SJSA1 (cell line): ENCODE measurements at places on chromosomes 7 and 10.

- peak overlapping the region; percentile 82 for H3K27ac ChIP-seq
- H3K36me3 ChIP-seq = peaks cover 23% of the 10 kb centered on the region
- peaks cover 10% of the 10 kb centered on the region for H3K4me1 ChIP-seq
- no peaks in the 10 kb centered on the region for H3K27me3 ChIP-seq
Measured at GRCh38 chr7:39951226-39952194, 1.5 kb downstream of the CDK13 start.

DNA sequence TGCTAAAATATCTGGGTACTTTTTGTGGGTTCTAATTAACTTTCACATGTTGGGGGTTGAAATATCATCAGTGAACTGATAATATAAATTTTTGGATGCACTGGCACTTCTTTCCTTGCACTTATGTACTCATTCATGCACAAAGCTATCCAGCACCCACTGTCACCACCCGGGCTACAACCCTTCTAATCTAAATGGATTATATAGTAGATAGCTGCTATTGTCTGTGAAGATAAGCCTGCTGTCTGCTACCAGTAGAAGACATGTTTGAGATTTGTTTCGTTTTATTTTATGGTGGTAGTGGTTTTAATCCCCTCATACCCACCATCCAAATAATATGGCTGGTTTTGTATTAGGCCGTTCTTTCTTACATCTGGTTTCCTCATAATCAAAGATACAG lies 353.5 kb upstream of the LRGUK start:
- no peak overlapping the region for H3K4me3 ChIP-seq
- H3K27me3 ChIP-seq = no peaks in the 10 kb centered on the region
- no peak for DNase-seq
- peaks cover 4% of the 10 kb centered on the region; the same call in 1 of the 2 replicates for H3K4me1 ChIP-seq
- no peaks in the 10 kb centered on the region for H3K36me3 ChIP-seq

DNA sequence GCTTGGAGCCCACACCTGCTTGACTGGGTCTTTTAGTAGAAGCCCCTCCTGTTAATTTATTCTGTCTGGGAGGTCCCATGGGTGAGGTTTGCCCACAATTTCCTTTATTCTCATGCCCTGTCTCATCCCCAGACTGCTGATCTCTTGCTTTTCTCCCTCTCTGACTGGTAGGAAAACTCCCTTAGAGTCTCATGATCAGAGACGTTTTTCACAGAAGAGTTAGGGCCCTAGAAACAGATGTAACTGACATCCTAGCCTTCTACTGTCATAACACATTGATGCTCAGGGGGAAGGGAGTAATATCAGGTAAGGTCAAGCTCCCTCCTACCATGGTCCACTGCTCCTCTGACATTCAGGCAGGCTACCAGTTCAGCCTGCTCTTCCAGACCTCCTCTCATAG lies 43.7 kb upstream of the WASL start:
- H3K4me3 ChIP-seq = no peak overlapping the region
- no peak for DNase-seq
- no peaks in the 10 kb centered on the region for H3K27me3 ChIP-seq
- H3K36me3 ChIP-seq = no peaks in the 10 kb centered on the region
- H3K27ac ChIP-seq = no peak overlapping the region
- H3K4me1 ChIP-seq = no peaks in the 10 kb centered on the region

DNA sequence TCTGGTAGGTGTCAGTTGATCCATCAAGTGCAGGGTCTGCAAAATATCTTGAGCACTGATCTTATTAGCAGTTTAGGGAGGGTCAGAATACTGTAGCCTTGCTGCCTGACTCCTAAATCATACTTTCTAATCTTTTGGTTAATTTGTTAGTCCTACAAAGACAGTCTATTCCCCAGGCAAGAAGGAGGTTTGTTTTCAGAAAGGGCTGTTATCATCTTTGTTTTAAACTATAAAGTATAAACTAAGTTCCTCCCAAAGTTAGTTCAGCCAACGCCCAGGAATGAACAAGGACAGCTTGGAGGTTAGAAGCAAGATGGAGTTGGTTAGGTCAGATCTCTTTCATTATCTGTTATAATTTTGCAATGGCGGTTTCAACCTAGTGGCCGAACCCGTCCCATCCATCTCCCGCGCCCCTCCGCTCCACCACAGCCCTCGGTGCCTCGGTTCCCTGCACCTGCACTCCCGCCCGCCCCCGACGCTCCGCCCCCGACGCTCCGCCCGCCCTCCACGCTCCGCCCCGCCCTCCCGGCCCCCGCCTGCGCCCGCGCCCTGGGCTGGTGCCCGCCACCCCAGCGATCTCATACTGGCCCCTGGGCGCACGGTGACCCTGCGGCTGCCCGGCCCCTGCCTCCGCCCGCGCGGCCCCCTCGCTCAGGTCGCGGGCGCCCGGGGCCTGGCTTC lies at the start of gene ADCK2:
TSS of gene ADCK2 (plus strand) at position 564 of the 681 bp plus-strand sequence. CDS start 386 bp downstream, outside the sequence.
- H3K4me3 ChIP-seq = peak within 1 kb of the TSS; percentile 83
- H3K27ac ChIP-seq = no peak within 1 kb of the TSS
- peaks cover 14% of the 10 kb centered on the region for H3K4me1 ChIP-seq
- DNase-seq = no peak
- no peaks in the 10 kb centered on the region for H3K27me3 ChIP-seq

- DNase-seq = no peak
- H3K27me3 ChIP-seq = no peaks in the 10 kb centered on the region
- no peaks in the 10 kb centered on the region for H3K36me3 ChIP-seq
- no peak overlapping the region for H3K4me3 ChIP-seq
- H3K4me1 ChIP-seq = peaks cover 9% of the 10 kb centered on the region
- no peak overlapping the region for H3K27ac ChIP-seq
Measured at GRCh38 chr10:30155401-30155800, 96.0 kb upstream of the JCAD start.

- peak within 1 kb of the TSS; percentile 100 for H3K4me3 ChIP-seq
- H3K36me3 ChIP-seq = peaks cover 28% of the 10 kb centered on the region
- peaks cover 31% of the 10 kb centered on the region for H3K4me1 ChIP-seq
- no peaks in the 10 kb centered on the region for H3K27me3 ChIP-seq
- H3K27ac ChIP-seq = peak within 1 kb of the TSS; percentile 93
Measured at GRCh38 chr7:74657692-74658177, at the start of gene GTF2I. GTF2I (plus strand) TSS chr7:74657718; CDS start chr7:74689129, 31,411 bp downstream.

GRCh38 chr10:62637249-62638061 lies 167.1 kb upstream of the ADO start:
- no peak for DNase-seq
- peaks cover 18% of the 10 kb centered on the region for H3K4me1 ChIP-seq
- peak overlapping the region; percentile 14 for H3K27ac ChIP-seq
- no peaks in the 10 kb centered on the region for H3K27me3 ChIP-seq

DNA sequence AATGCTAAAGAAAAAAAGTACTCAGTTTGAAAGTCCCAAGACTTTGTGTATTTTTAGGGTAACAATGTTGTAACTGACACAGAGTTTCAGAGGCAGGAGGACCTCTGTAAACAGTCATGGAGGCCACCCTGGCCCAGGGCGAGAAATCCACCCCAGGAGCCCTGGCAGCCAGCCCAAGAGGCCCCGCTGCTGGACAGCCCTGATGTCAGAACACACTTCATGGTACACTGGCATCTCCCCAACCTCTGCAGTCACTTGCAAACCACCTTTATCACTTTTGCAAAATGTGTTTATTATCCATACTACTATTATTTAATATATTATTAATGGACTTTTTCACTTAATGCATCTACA lies 30.2 kb downstream of the C10orf143 start:
- H3K4me1 ChIP-seq = no peaks in the 10 kb centered on the region
- H3K4me3 ChIP-seq = no peak overlapping the region
- H3K27me3 ChIP-seq = no peaks in the 10 kb centered on the region
- DNase-seq = no peak

DNA sequence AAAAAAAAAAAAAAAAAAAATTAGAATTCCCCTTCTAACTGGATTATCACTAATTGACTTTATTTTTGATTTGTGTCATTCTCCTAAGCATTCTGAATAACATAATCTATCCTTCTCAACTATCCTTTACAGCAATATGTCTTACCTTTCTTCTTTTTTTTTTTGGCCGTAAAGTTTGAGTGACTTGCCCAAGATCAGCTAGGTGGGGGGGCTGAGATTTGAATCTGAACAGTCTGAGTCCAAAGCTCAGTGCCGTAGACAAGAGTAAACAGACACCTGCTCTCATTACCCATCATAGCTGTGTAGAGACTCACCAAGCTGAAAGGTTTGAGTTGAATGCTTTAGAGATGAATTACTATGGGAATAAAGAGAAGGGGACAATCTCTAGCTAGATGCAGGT lies 192.1 kb downstream of the SORCS1 start:
- no peaks in the 10 kb centered on the region for H3K27me3 ChIP-seq
- no peaks in the 10 kb centered on the region for H3K36me3 ChIP-seq
- H3K27ac ChIP-seq = no peak overlapping the region
- no peak overlapping the region for H3K4me3 ChIP-seq
- H3K4me1 ChIP-seq = no peaks in the 10 kb centered on the region

DNA sequence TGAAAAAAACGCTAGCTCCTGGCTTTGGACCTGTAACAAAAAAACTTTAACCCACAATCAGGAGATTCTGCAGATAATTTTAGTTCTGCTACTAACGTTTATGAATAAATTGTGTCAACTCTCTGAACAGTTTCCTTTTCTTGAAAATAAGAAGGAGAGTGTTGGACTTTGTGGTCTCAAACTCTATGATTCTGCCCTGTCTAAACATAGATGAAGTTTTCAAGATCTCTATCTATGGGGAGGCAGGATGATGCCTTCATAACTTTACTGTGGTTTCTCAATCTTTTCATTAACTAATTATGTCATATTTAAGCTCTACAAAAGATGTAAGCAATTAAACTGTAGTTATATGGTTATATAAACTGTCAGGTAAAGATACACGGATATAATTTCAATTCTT lies 162.0 kb downstream of the REEP3 start:
- no peak overlapping the region for H3K27ac ChIP-seq
- no peaks in the 10 kb centered on the region for H3K36me3 ChIP-seq
- H3K4me3 ChIP-seq = no peak overlapping the region
- DNase-seq = no peak
- no peaks in the 10 kb centered on the region for H3K4me1 ChIP-seq

GRCh38 chr10:5449227-5449626 lies 36.9 kb downstream of the NET1 start:
- H3K27me3 ChIP-seq = no peaks in the 10 kb centered on the region
- peaks cover 33% of the 10 kb centered on the region for H3K4me1 ChIP-seq
- peak overlapping the region; percentile 50 for H3K27ac ChIP-seq
- H3K4me3 ChIP-seq = no peak overlapping the region; the same call in 1 of the 2 replicates

DNA sequence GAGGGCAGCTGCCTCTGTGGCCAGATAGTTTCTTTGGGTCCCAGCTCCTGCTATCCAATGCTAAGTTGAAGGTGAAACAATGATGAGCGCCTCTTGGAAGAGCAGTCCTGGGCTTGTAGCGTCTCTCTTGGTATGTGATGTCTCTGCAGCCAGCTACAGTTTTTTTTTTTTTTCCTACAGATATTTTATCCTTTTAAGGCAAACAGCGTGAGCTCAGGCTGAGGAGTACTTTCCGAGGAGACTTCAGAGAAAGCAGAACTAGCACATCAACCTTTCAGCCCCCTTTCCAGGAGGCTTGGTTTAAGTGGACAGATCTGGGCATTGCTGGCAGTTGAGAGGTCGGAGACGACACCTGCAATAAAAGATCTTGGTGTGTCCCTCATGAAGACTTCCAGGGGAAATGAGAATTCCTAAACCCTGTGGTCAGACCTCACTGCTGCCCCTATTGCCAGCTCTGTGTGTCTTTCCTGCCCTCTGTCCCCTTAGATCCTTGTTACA lies 9.1 kb downstream of the PRKG1 start:
- no peak for DNase-seq
- no peak overlapping the region for H3K4me3 ChIP-seq
- no peaks in the 10 kb centered on the region for H3K27me3 ChIP-seq
- H3K27ac ChIP-seq = no peak overlapping the region
- no peaks in the 10 kb centered on the region for H3K36me3 ChIP-seq

DNA sequence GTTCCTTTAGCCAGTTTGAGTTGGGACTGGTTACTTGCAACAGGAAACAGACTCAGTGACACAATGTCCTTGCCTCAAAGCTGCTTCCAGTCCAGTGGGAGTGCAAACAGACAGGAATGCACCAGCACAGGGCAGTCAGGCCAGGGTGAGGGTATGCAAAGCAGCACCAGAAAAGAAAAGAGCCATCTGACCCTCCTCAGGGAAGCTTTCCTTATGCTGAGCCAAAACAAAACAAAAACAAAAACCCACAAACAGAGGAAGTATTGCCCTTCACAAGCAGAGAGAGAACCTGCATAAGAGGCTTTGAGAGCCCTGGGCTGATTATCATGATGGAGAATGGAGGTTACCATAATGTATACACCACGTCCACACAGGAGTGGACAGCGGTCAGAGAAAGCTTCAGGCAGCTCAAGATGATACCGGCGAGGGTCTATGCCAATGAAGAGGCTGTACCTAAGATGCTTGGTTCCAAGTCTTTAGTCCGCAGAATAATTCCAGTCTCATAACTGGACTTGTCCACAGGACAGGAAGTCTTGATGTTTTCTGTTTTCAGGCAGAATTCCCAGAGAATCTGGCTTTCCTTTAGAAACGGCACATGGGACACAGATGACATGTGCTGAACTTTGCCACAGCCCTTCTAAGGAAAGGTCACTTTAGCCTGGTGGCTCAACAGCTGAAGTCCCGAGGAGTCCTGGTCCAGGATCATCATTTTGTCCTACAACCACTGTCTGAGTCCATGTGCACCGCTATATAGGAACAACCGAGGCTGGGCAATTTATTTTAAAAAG lies 263.3 kb downstream of the TNS3 start:
- H3K4me1 ChIP-seq = peaks cover 49% of the 10 kb centered on the region
- H3K27me3 ChIP-seq = no peaks in the 10 kb centered on the region
- H3K4me3 ChIP-seq = no peak overlapping the region
- peaks cover 67% of the 10 kb centered on the region for H3K36me3 ChIP-seq

- DNase-seq = no peak
- no peak overlapping the region for H3K4me3 ChIP-seq
- no peaks in the 10 kb centered on the region for H3K4me1 ChIP-seq
- no peaks in the 10 kb centered on the region for H3K27me3 ChIP-seq
- H3K27ac ChIP-seq = no peak overlapping the region
- no peaks in the 10 kb centered on the region for H3K36me3 ChIP-seq
Measured at GRCh38 chr7:141874787-141875186, 33.5 kb upstream of the PRSS37 start.

DNA sequence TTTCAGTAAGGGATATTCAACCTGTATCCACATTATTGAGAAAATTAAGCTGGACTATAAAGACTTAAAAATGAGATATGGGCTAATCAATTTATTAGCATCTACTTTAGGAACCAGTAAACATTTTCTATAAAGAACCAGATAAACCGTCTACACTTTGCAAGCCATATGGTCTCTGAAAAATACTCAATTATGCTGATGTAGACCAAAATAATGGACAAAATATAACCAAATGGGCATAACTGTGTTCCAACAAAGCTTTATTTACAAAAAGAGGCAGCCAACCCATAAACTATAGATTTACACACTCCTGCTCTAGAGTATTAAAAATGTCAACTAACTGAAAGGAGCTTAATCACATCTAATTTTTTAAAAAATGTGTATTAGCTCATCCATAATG lies 42.3 kb downstream of the TNPO3 start:
- peaks cover 73% of the 10 kb centered on the region for H3K36me3 ChIP-seq
- no peak for DNase-seq
- no peaks in the 10 kb centered on the region for H3K4me1 ChIP-seq
- no peak overlapping the region for H3K4me3 ChIP-seq
- H3K27me3 ChIP-seq = no peaks in the 10 kb centered on the region
